ENCODE measurements at places on chromosomes 4 and X.

GRCh38 chr4:75727073-75727472 lies 2.7 kb downstream of the USO1 start:
- no peak for DNase-seq

DNA sequence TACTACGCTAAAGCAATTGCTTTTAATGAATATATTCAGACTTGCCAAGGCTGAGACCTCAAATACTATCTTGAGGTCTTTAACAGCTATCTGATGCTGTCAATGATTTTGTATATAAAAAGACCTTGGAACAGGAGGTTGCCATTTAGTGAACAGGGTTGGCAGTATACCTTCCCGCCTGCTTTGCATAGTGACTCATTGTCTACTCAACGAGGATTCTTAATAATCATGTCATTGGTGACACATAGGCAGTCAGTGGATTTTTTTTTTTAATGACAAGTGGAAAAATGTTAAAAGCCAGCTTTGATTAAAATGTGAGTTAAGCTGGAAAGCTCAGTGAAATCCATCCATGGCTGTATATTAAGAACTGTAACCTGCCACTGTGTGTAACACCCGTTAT lies 164.0 kb downstream of the ASMT start:
- no peak for DNase-seq

DNA sequence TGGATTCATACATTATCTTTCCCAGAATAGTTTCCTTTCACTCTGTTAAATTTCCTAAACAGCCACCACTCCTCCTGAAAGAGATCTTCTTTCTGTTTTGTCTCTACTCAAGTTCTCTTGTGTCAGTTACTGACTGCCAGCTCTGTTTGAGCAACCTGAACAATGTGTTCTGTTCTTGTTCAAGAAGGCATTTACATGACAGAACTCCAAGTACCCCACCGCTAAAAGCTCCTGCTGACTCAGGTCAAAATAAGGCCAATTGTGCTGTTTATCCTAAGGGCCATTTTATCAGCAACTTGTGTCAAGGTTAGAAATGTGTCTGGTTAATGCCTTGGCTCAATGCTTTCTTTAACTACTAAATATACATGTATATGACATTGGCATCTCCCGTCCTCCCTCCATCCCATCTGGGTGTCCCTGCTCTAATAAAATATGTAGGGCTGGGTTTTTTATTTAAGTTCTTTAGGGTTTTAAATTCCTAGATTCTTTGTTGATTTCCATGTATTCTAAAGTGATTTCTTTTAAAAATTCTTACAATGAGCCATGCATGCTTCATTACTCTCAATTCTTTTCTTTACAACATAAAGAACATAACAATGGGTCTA lies 144.3 kb upstream of the PAQR3 start:
- no peak for DNase-seq

- DNase-seq: no peak
Observed at GRCh38 chr4:40462326-40462725, 127.2 kb downstream of the CHRNA9 start.

DNA sequence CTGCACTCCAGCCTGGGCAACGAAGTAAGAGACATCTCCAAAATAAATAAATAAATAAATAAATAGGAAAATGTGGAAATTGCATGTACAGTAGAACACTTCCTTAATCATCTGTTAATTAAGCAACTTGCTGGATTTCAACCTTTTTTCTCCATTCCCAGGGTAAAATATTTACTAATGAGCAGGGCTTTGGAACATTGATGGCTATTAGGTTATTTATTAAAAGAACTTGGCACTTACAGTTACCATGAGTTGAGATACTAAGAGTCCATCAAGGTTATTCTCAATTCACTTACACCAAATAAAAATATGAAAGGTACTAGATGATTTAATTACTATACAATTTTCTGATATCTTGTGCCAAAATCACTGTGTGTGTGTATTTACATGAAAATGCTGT lies 607.1 kb downstream of the PCDH18 start:
- DNase-seq: no peak

DNA sequence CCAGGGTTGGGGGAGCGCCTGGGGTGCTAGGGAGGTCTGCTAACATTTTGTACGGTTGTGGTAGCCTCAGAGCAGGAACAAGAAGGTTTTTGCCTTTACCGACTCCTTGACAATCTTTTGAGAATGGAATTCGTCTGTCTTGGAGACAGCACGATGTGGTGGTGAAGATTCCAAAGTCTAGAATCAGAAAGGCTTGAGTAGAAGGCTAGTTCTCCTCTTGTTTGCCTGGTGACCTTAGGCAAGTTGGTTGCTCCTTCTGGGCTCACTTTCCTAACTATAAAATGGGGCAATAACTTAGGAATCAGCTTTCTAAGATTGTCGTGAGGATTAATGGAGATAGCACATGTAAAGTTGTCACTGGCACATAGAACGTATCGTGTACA lies 741 bp downstream of the FAM47E start:
- no peak for DNase-seq

DNA sequence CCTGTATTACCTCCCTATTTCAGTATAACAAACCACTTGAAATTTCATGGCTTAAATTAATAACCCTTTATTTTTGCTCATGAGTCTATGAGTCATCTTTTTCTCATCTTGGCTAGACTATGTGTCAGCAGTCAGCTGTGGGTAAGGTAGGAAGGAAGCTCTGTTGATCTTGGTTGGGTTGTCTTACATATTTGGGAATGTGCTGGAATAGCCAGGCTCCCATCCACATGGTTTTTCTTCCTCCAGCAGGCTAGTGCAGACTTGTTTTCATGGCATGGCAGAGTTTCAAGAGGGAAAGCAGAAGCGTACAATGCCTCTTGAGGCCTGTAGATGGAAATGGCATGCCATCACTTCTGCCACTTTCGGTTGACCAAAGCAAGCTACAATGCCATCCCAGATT lies 89.7 kb downstream of the LINC00632 start:
- DNase-seq: no peak

GRCh38 chrX:8192276-8192675 lies 21.2 kb upstream of the VCX2 start:
- DNase-seq: no peak

DNA sequence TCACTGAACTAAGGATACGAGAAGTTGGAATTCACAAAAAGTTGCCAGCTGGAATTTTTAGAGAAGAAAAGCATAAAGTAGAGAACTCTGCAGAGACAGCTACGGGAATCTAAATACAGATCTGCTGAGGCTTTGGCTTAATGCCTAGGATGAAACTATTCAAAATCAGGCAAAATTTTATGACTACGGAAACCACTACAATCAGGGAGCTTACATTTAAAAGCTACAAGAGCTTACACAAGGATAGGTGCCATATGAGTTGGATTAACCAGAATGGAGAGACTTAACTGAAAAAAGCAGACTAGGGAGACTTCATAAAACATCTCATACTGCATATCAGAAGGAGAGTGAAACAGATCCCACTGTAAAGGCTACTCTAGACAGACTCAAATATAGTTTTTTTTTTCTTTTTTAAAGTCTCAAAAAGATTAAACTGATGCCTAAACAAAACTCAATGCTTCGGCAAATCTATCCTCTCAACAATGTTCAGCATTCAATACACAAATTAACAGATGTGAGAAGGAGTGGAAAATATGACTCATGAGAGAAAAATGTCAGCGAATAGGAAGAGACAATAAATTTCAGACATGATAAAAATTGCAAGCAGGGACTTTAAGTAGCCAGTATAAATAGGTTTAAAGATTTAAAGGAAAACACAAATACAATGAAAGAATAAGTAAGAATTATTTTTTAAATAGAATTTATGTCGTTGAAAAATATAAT lies 586.1 kb downstream of the FSTL5 start:
- DNase-seq: no peak

DNA sequence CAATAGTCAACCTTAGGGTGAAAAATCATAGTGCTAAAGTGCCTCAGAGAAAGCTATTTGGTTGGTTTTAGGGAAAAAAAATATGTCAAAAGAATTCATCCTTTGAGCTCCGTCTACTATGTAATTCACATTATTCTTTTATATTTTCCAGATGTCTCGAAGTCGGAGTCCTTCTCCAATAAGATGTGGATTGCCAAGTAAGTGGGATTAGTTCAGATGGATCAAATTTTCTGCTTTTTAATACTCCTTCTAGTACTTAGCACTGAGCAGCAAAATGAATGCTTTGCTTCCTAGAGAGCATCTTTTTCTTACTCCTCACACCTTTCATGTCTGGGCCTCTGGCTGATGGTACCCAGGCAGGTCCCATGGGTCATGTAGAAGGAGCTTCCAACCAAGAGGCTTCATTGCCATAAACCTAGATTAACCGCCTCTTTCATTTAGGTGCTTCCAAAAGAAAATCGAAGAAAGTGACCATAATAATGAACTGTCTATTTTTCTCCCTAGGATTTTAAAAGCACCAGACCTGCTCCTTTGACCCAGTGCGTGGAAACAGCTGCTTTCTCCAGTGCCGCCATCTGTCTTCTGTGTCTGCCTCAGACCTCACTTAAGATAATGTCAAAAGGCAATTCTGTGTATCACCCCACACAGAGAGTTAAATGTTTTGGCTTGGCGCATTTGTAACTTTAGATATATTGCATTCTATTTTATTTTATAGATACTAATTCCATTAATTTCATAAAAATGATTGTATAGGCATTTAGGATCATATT lies 43.5 kb downstream of the SPATA18 start:
- DNase-seq: no peak

DNA sequence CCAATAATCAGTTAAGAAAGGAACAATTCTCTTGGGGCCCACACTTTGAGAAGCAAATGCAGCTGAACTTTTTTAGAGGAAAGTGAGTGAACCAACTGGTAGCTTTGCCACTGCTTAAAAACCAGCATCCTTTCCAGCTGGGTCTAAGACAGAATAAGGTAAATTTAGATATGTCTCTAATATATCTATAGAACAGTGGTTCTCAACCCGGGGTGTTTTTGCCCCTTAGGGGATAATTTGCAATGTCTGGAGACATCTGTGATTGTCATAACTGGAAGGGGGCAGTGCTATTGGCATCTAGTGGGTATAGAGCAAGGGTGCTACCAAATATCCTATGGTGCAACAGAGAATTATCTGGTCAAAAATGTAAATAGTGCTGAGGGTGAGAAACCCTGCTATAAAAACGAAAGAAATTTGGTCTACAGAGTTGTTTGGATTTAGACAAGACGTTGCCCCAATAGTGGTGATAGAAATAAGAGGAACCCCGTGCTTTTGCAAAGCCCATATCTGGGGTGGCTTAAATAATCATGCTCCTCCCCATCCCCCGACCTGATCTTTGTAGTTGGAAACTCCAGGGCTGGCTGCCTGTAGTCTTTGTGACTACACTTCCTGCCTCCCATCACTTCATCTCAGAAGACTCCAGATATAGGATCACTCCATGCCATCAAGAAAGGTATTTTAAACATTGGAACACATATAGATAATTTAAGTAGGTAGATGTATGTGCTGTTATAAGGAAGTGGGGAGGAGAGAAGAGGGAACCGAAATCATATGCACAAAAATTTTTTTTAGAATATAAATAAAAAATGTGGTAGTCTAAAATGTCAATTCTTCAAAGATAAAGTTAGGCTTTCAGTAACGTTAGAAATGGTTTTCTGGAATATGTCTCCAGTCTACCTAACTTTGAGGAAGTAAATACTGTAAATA lies at the start of gene TLR7:
TSS of gene TLR7 (plus strand) at position 622 of the 927 bp plus-strand sequence. CDS start 507 bp downstream, outside the sequence.
- no peak for DNase-seq

GRCh38 chrX:102711872-102712215 lies 404 bp upstream of the GPRASP2 start:
- DNase-seq: no peak

DNA sequence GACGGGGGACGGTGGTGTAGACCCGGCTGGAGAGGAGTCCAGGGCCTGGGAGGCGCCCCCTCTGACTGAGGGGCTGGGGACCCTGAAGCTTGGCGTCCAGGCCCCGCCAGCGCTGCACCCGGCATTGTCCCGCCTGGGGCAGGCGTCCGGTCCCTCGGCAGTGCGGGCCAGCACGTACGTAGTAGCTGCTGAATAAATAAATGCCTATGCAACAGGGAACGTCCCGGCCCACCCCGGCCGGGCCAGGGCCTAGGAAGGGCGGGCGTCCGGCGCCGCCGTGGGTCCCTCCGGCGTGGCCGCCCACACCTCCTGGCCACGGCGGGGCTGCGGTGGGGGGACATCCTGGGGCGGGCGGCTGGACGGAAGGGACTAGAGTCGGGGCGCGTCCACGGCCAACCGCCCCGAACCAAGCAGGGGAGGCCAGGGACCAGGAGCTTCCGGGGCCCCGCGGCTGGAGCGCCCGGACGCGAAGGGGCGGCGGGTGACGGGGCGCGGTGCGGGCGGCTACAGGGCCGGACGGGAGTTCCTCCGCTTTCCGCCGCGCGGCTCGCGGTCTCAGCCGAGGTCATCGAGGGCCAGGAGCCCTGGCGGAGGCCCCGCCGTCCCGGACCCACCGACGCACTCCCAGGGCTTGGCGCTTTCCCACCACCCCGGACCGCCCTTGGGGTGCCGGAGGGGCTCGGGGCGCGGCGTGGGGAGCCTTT lies 886 bp upstream of the WWC2 start:
- DNase-seq: no peak

GRCh38 chrX:39164212-39164611 lies 363.0 kb downstream of the MID1IP1 start:
- no peak for DNase-seq

- no peak for DNase-seq
Observed at GRCh38 chr4:147791865-147792264, 60.0 kb downstream of the ARHGAP10 start.

DNA sequence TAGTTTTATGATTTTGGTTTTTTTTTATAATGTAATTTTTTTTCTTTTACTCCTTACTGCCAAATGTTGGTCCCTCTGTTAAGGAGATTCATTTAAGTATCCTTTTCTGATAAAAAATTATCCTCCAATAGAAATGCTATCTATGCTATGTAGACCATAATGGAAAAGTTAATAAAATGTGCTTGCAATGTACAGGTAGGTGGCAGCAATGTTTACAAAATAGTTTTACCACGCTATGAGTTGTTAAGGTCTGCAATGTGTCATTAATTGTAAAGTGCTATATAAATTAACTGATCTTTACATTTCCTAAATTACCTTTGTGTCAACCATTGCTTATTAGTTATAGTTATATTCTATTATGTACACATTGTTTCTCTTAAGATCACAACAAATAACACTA lies 3.8 kb upstream of the CENPC start:
- DNase-seq: no peak

GRCh38 chr4:38512840-38513239 lies 151.2 kb upstream of the KLF3 start:
- no peak for DNase-seq

DNA sequence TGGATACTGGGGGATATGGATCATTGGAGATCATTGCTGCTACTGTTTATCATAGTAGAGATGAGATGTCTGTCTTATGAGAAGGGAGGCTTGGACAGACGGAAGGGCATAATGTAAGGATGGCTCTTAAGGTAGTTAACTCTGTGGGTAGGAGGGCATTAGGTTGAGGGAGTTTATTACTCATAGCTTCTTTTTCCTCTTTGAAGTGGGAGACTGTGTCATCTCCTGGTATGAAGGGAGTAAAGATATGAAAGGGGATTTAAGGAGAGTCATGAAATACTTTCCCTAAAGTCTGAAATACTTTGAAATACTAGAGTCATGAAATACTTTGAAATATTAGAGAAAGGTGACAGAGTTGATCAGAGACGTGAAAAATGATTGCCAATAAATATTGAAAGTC lies 255.5 kb upstream of the PITX2 start:
- DNase-seq: no peak
